ENCODE measurements at places on chromosomes 4 and X.
A peak's percentile ranks its signal among the peaks of the same experiment; 100 is the strongest.

- DNase-seq, result no peak
These were observed 49.9 kb upstream of the TENM3 start for GRCh38 chr4:182193311-182193710.

GRCh38 chr4:116332508-116332907 lies 752.9 kb downstream of the TRAM1L1 start:
- DNase-seq, result no peak

- peak; percentile 7 for DNase-seq
These were observed 61.4 kb upstream of the TRIM2 start for GRCh38 chr4:153142700-153143438.

DNA sequence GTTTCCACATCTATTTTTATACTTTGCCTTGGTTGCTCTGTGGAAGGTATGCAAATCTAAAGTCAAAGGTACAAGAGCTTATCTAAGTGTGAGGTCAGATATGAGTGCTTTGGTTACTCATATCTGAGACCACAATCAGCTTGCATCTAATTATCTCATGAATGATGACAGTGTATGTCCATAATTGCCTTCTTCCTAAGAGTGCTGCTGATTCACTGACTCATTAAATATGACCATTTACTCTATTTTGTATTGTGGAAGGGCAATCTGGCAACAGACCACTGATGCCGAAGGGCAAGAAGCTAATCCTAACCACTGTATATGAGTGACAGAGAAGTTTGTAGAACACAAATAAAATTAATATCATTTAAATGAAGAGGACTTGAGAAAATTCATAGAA lies 1190.2 kb upstream of the AGA start:
- DNase-seq, result no peak

DNA sequence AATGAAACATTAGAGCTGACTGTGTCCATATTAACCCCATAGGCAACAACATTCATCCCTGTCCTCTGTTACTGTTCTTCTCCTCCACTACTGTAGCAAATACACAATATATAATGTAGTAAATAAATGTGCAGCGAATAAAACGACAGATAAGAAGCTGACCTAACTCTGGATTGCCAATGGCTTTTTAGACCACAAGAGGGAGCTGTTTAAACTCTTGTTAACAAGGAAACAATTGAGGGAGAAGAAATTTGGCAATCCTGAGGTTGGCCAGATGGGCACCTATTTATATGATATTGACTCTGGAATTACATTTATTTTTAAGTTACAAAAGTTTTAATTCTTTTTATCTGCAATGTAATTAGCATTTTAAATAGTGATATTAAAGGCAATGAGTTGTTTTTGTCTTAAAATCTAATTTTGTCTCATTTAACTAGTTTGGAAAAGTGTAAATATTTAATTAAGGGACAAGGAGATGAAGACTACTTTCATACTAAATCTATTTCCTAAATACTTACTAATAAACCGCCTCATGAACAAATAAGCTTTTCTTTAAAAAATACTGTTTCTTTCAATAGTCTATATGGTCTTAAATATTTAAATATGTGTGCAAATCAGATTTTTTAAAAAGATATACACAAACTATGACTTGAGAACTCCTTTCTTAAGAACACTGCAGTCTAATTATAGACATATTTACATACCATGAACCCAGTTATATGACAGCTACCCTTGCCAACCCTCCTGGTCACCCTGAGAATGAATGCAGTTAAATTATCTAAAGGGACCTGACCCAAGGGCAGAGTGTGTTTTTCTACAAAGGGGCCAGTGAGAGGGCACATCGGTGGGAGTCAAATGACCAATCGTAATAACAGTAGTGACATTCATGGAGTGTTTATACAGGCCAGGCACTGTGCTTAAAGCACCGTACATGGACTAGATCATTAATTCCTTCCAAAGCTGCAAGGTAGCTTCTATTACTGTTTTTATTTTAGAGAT lies 52.9 kb upstream of the HPF1 start:
- DNase-seq, result no peak

GRCh38 chr4:85672116-85672515 lies 197.2 kb downstream of the ARHGAP24 start:
- no peak for DNase-seq

DNA sequence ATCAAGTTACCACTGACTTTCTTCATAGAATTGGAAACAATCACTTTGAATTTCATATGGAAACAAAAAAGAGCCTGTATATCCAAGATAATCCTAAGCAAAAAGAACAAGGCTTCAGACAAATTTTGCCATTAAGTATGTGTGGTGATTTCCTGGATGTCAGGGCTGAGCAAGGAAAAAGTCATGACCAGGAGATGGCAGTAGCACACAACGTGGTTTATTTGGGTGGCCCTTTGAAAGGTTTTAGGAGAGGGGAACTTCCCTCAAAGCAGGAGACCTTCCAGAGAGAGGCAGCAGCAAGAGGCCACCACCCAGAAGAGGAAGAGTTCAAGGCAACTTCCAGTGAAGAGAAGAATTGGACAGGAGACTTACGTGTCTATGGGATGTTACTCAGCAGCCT lies 18.1 kb upstream of the ZXDB start:
- DNase-seq, result no peak

GRCh38 chr4:3532751-3533422 lies 665 bp upstream of the LRPAP1 start:
- DNase-seq, result no peak

DNA sequence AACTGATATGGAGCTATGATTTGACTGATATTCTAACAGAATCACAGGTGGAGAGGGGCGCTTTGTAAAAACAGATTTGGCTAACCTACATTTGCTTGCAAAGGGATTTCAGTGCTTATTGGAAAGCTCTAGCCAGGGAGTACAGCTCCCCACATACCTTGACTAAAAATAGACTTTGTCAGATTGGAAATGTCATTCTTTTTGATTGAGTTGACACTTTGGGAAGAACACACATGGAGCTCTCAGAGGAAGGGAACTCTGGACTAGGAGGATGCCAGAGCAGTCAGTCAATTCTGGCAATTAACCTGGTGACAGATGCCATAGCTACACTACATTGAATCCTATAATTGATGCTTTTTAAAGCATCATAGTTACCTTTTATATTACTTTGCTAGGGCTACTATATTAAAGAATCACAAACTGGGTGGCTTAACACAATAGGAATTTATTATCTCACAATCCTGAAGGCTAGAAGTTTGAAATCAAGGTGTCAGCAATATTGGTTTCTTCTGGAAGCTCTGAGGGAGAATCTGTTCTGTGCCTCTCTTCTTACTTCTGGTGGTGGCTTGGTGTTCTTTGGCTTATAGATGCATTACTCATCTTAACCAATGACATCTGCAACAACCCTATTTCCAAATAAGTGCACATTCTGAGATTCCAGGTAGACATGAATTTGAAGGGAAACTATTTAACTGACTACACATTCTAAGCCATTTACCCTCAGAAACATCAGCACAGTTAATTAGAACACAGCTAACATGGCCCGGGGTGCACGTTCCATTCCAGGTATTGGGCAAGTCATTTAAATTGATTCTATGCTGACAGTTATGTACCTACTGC lies 8.4 kb upstream of the HERC3 start:
- DNase-seq, result no peak

GRCh38 chr4:142556048-142556447 lies 290.1 kb downstream of the INPP4B start:
- no peak for DNase-seq

GRCh38 chr4:54657551-54658251 lies at the start of gene KIT:
Gene KIT, plus strand, starts transcription at chr4:54657957. Its CDS starts 58 bp downstream, at chr4:54658015.
- DNase-seq, result peak; percentile 22

DNA sequence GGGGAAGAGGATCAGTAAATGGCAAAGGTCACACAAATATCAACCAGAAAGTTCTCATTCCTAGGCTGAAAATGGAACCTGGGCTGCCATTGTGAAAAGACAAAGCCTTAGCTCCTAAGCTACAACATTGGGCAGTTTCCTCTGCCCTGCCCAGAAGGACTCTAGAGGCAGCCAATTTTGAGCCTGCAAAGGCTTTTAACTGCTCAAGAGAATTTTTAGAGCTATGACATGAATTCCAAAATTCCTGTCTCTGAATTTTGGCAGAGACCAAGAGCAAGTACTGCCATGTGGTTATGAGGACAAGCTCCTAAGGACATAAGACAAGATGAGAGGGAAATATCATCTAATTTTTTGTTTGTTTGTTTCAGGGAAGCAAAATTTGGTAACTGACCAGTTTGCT lies 29.6 kb upstream of the IGFBP7 start:
- DNase-seq, result no peak

DNA sequence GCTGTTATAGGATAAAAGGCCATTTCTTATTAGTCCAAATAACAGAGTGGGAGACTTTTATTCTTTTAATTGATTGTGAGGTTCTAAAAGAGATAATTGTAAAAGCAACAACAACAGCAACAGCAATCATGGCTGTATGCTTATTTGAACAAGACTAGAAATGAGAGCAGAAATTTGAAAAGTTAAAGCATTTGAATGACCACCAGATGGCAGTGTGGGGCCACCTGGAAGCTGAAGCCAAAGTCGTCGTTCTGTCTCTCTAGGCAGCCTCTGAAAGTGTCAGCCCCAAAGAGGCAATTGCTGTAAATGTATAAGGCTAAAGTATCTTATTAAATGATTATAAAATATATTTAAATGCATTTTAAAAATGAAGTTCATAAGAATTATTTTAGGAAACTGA lies 42.2 kb downstream of the SH2D1A start:
- DNase-seq, result peak; percentile 37

DNA sequence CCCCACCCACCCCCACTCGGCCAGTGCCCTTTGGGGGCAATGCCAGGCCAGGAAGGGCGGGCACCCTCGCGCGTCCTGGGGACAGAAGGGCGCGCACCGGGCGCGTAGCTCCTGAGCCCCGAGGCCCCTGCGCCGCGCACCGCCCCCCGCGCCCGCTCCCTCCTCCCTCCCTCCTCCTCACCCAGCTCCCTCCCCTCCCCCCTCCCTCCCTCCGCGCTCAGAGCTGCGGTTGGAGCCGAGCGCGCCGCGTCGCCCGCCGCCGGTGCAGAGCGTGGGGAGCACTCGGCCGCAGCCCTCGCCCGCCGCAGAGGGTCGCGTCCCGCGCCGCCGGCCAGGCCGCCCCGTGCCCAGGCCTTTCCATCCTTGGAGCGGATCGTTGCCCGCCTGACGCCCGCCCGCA lies at the start of gene ATP2B3:
TSS of gene ATP2B3 (plus strand) at position 220 of the 400 bp plus-strand sequence. CDS start 18,606 bp downstream, outside the sequence.
- DNase-seq, result no peak

GRCh38 chr4:118356731-118357130 lies 3.9 kb upstream of the PRSS12 start:
- no peak for DNase-seq

DNA sequence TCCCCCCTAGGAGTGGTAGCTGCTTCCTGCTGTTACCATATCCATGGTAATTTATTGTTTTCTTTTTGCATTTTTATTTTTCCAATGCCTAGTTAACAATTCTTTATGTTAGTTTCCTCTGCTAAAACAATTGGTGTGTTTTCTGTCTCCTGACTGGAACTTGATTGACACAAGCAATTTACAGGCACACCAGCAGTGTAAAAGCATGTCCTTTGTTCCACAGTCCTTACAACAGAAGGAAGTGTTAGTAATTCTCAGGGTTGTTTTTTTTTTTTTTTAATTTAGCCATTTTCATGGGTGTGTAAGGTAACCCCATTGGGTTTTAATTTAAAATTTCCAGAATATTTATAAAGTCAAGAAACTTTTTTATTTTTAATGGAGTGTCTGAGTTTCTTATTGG lies 25.0 kb upstream of the TMLHE start:
- DNase-seq, result no peak

GRCh38 chr4:158829254-158829653 lies 60.4 kb downstream of the FNIP2 start:
- no peak for DNase-seq
